AG04449 (cell line): ENCODE measurements at places on chromosomes 2 and 18.

- DNase-seq = no peak
Measured at GRCh38 chr2:150889141-150889540, 372.5 kb downstream of the RBM43 start.

DNA sequence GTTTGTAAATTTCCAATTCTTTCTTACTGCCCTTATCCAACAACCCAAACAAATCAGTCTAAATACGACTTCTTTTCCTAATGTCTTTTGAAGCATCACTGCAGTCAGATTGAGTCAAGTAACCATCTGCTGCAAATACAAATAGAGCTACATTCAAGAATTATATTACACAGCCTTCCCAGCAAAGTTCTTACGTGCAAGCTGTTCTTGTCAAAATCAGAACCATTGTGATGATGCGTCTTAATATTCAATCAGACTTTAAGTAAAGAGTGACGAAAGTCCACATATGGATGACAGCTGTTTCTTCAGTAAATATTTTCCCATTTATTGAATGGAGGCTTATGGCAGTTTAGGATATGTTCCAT lies 943.8 kb downstream of the LRP1B start:
- DNase-seq = no peak

DNA sequence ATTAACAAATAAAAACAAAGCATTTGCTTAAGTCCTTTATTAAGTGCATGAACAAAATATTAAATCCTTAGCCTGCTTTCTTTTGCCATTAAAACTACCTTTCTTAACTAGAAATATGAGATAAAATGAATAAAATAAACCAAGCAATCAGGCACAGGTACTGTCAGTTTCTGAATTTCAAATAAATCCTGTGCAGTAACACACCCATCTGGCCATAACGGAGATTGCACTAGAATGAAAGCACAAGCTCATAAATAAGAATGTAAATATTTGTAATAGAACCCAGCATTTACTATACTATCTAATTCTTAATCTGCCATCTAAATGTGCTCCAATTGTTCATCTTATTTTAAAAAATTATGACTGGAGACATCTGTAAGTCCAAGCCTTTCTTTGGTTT lies 31.9 kb downstream of the PRKRA start:
- DNase-seq = no peak

- no peak for DNase-seq
Measured at GRCh38 chr2:237653776-237654558, 26.6 kb downstream of the LRRFIP1 start.

DNA sequence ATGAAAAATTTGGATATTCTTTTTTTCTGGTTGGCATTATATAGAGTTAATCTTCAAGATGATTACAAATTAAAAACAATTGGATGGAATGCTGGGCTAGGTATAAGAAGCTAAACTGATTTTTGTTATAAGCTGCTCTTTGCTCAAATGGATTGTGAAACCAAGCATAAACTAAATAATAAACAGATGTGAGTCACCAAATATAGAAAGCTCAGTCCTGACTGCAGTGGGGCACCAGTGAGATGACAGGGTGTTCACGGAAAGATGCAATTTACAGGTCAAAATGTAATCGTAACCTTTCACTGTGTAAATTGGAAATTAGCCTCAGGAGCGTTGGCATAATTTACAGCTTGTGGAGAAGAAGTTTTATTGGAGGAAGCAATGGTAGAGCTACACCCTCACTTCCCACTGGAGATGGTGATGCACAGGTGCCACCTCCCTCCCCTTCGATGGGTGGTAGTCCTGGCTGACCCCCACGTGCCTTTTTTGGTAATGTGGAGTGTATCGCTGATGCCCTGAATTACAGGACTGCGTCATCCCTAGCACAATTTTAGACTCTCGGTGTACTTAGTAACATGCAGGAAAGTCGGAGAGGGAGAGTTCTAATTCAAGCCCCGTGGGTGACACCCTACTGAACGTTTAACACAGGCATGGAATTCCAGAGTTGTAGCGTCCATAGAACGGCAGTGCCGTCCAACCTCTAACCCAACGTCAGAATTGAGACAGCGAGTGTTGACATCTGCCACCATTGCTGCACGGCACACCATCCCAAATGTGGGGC lies 73.9 kb upstream of the NFATC1 start:
- no peak for DNase-seq

DNA sequence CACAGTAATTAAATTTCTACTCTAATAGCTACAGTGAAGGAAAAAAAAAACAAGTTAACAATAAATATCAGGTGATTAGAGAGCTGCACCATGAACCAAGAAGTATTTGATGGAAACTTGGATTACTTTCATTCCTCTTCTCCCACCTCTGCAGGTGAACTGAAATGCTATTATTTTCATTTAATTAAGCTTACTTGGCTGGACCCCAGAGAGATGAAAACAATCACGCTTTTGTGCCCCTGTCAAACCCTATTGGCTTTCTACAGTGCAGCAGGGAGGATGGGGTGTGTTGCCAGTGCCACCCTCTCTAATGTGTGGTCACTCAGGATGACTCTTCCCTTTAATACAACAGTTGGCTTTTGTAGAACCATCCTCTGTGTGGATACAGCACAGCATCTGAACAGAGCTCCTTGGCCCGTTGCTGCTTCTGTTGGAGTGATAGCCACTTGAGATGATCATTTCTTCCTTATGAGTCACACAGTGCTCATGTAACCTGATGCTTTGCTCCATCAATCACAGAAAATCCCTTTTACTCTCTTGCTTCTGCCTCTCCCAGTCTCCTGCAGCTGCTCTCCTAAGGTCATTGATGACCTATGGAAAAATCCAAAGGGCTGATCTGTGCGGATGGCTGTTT lies 5.5 kb upstream of the ARL4C start:
- no peak for DNase-seq

- peak; percentile 55 for DNase-seq
Measured at GRCh38 chr2:159290289-159290907, 3.9 kb upstream of the WDSUB1 start.

GRCh38 chr2:58195662-58196061 lies 45.5 kb downstream of the FANCL start:
- DNase-seq = no peak

DNA sequence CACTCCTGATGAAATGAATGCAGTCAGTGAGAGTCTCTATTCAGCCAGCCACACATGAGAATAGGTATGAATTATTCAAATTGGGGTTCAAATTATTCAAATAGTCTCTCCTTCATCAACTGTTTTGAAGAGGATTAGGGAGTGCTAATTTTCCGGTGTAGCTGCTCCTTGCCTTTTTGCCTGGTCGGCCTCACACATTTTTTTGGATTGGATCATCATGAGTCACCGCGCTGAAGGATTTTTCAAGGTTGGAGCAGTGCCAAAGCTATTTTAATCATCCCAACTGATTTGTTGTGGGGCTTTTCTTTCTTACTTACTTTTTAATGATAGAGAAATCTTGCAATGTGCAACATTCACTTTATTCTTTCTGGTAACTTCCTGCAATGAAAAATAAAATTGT lies 2.4 kb upstream of the DTNA start:
- DNase-seq = peak; percentile 63

DNA sequence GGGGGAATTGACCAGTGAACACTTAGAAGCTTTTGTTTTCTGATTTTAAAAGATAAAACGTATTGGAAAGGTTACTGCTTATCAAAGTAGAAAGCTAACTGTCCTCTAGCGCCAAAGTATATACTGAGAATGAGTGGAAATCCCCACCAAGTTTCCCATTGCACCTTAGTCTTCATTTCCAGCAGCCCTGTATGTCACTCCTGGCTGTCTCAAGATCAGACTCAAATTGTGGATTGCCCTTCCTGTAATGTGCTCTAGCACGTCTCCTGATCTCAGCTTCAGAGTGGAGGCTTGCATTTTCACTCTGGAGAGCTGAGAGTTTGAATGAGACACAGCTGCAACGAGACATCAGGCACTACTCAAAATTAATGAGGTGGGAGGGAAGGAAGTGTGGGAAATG lies 26.6 kb downstream of the MFF start:
- DNase-seq = no peak

DNA sequence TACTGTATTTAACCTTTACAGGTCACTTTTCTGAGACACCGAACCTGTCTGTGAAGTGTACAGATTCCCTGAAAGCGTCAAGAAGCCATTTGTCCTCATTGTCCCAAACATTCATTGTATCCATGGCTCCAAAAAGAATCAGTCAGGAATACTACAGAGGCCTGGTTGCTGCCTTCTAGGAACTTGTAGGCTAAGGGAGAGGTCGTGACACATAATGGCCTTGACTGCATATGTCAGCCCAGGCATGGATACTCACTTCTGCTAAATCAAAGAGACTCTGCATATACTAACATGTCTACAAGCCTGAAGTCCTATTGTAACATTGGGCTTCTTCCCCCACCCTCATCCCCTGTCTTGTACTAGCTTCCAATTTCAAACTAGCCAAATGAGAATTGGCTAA lies 40.2 kb downstream of the ONECUT2 start:
- DNase-seq = no peak

DNA sequence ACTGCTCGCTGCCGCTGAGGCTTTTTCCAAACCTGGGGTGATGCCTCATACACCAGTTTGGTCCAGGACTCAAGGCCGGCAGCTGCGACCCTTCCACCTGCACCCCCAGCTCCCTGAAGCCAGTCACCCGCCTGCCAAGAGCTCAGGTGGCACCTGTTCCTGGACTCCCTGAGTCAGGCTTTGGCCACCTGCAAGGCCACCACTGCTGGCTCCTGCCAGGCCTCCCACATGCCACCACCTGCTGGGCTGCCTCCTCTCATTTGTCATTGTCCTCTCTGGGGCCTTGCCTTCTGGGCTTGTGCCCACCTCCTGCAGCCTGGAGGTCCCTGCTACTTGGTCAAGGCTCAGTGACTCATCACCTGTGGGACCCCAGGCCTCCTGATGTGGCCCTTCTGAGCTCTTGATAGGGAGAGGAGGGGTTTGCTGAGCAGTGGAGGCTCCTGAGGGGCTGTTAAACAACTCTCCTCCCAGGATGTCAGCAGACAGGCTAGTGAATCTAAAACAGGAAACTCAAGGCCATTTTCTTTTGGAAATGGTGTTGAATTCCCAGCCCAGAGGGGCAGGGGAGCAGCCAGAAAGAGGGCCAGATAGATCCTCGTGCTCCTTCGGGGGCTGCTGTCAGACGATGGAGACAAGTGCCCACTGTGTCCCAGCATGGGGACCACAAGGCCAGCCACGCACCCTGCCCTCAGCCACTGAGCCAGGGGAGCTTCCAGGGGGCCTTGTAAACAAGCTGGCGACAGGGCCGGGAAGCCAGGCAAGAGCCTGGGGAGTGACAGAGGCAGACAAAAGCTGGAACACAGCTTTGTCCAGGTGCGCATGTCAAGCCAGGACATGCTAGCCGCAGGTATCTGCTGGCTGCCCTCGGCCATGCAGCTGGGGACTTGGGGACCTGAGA lies 416.8 kb downstream of the LRATD1 start:
- DNase-seq = no peak

DNA sequence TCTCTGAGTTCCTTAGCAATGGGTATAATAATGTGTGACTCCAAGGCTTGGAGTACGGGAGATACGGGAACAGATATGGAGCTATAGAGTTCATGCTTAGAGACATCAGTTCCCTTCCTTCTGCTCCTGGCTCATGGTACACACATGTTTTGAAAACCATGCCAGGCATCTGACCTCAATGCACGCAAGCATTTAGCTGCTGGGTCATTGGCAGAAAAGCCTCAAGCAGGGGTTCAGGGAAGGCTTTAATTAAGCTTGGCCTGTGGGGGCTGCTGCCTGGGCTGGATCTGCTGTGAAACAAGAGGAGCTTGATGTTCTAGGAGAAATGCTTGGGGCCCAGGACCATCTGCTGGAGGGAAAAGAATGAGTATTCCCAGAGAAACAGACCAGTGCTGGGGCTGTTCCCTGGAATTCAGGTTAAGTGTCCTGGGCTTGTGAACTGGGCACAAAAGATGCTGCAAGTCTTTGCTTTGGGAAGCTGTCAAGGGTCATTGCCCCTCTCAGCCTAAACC lies 3.2 kb downstream of the ALLC start:
- peak; percentile 5 for DNase-seq

GRCh38 chr18:12939162-12939561 lies 8.6 kb upstream of the SEH1L start:
- no peak for DNase-seq

DNA sequence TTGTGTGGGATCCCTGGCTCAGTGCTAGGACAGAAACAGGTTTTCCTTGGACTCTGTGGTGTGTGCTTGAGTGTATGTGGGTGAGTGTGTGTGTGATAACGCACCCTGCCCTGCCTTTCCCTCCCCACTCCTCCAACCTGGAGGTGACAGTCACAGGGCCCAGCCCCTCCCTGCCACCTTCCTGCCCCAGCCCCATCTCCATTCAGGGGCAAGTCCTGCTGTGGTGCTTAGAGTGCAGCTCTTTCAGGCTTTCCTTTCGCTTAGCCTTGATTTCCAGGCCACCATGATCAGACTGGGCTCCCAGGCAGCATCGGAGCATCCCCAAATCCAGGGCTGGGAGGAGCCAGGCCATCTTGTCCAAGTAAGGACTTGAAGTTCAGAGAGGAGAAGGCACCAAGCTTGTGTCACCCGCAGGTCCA lies 185.2 kb downstream of the ZFP36L2 start:
- DNase-seq = no peak

GRCh38 chr2:86413296-86414094 lies 27.7 kb upstream of the KDM3A start:
- no peak for DNase-seq

DNA sequence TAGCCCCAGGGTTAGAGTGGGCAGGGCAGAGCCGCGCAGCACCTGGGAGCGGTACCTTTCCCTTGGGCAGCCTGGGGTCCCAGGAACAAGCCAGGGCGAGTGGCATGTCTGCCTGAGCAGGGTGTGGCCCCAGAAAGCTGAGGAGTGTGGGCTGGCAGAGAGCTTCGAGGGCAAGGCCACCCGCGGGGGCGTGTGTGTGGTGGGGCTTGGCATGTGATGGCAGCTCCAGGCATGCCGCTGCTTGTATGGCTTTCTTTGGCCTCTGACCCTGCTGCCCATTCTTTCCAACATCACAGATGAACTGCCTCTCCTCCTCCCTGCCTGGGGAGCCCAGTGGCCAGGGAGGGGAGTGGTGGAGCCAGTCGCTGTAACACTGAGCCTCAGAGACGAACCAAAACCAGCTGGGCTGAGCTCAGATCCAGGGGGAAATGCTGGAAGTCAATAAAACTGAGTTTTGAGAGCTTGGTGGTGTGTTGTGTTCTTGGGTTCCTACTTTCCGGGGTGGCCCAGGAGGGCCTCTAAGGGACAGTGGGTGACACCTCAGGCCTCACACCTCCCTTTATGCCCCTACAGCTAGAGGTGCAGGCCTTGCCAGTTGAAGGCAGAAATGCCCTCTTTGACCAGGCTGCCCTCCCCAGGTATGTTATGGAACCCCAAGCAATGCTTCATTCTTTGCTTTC lies 7.4 kb downstream of the DNAJB2 start:
- DNase-seq = no peak

GRCh38 chr2:24538720-24539119 lies 47.7 kb downstream of the NCOA1 start:
- no peak for DNase-seq

- DNase-seq = no peak
Measured at GRCh38 chr2:237092920-237093781, 7.5 kb downstream of the COPS8 start.

DNA sequence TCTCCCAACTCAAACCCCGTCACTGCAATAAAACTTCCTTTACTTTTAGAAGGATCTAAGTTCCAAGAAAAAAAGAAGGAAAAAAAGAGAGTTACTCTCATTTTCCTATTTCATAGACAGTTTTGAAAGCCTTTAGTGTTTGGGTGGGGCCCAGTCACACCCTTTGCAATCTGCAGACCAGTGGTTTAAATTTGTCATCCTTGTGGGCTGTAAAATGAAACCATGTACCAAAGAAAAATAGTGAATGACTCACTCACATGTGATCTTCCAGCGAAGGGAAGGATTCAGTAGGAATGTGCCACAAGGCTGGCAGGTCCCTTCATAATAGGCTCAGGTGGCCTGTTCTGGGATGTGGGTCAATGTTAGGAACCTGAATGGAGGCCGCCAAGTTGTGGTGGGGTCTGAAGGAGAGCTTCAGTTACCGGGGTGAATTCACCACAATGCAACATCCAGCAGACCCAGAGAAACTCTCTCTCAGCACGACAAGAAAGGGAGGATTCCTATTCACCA lies 28.3 kb downstream of the ANXA4 start:
- no peak for DNase-seq
